ENCODE measurements at places on chromosomes 7 and 10. TPM values are rescaled to one million over a fixed set of nuclear protein-coding genes. Genes with fewer than 3 reads are reported as not detected.

- no peak for DNase-seq
Measured at GRCh38 chr10:22023508-22023907, 20.0 kb upstream of the DNAJC1 start.

GRCh38 chr7:1847260-1848001, 177.4 kb downstream of the ELFN1 start:
- no peak for DNase-seq

VAX1 gene
- polyA plus RNA-seq: not detected

DNA sequence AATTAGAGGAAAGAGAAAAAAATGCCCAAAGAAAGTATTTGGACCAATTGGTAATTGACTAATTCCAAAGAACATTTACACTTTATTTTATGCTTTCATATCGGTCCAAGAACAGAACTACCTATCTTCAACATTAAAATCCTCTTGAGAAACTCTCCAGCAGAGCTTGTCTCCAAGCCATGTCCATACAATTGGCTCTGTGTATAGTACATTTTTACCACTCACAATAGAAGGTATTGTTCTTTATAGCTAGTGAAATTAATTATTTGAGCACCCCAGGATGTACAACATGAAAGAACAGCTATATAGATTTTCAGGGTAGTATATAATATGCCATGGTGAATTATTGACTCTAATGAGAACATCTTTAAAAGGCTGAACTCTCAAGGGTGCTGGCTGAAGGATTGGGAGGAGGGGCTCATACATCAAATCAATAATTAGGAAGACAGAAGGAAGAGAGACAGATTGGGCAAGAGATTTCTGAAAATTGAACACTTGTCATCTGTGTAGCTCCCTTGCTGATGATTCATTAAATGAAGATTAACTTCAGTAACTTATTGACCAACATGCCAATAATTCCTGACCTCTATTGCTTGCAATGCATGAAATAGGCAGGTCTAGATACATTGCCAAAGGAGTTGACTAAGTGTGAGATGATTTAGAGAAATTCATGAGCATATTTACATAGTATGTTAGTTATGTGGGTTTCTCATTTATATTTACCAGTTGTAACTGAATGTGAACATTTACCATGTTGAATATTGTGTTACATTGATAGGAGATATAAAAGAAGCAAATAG, 249.7 kb downstream of the MTERF1 start:
- no peak for DNase-seq
